Immature natural killer cell (primary cell): ENCODE measurements at places on chromosomes 16 and 17.
A peak's percentile ranks its signal among the peaks of the same experiment; 100 is the strongest.

GRCh38 chr16:56777482-56777881 is 47.6 kb downstream of the NUP93 start:
- no peak for DNase-seq

DNA sequence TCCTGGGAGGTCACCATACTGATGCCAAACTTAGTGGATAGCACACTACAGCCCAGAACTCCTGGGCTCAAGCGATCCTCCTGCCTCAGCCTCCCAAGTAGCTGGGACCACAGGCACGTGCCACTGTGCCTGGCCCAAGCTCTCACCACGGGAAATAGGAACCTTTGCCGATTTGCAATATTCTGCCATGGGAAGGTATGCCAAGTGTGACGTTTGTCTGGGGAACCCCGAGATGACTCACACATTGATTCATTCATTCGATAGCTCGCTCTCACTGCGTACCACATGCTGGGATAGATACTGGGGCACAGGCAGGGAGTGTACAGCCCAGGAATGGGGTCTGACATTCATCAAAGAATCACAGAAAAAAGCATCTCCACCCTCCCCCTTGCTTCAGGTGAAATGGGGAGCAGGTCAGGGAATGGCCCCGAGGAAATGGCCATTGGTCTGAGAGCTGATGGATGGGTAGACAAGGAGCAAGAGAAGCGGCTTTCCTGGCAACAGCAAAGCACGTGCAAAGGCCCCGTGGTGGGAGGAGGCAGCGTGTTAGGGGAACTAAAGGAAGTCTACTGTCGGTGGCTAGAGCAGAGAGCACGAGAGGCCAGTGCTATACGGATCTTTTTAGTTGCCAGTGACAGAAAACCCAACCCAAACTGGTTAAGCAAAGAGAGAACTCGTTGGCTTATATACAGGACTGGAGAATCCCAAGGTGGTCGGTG is 44.1 kb downstream of the DNAH17 start:
- no peak for DNase-seq

- no peak for DNase-seq
These were observed 801.2 kb upstream of the GOT2 start for GRCh38 chr16:59535298-59535697.

GRCh38 chr17:21212826-21213637 is 929 bp downstream of the TMEM11 start:
- no peak for DNase-seq

GRCh38 chr16:287981-288920 is 5.3 kb downstream of the PDIA2 start:
- DNase-seq, result no peak

- DNase-seq, result no peak
These were observed 14.6 kb upstream of the ETV4 start for GRCh38 chr17:43560461-43561427.

GRCh38 chr16:1354815-1355540 is 3.2 kb downstream of the GNPTG start:
- DNase-seq, result no peak

- no peak for DNase-seq
These were observed 20.0 kb downstream of the TUBG1 start for GRCh38 chr17:42629411-42630009.

DNA sequence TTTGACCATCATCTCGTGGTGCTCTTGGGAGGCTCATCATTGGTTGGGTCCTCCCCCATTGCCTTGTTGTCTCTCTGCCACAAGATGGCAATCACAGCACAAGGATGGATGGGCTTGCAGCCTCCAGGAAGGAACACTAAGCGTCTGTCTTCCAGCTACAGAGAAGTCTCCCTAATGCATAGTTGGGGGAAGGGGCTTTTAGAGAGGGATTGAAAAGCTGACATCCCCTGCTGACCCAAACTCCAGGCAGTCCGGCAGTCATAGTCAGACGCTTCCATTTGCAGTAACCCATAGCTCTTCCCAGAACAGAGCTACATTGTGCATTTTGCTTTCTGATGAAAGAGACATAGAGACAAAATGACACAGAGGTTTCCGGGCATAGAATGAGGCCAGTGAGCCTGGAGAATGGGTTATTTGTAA is 111.4 kb downstream of the UTP18 start:
- no peak for DNase-seq

GRCh38 chr17:79330229-79330628 is 255.6 kb downstream of the ENGASE start:
- DNase-seq, result no peak

DNA sequence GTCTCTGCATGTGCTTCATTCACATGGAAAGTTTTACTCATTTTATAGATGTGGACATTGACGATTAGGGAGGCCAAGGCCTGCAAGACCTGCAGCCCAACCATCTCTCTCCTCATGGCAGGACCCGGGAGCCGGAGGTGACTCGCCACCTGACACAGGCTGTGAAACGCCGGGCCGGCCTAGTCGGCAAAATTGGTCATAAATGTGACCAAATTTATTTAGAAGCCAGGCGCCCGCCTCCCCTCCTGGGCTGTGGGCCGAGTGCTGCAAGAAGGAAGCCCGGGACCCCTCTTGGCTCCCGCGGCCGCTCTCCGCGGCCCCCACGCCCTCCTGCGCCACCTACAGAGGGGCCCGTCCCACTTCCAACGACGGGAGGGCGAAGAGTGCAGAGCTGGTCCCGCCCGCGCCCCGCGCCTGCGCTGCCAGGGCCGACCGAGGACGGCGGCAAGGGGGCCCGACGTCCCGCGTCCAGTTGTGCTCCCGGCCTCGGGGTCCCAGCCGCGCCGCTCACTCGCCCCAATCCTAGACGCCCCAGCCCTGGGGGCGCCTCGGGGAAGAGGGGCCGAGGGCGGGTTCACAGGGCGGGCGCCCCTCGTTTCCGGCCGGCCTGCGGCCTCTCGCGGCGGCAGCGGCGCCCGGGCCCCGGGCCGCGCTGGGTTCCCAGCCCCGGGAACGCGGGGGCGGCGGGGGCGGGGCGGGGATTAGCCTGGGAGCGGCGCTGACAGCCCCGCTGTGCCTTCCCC is 47.5 kb downstream of the WNT3 start:
- peak; percentile 28 for DNase-seq

- DNase-seq, result no peak
These were observed 343.0 kb downstream of the SNX29 start for GRCh38 chr16:12319428-12320035.

DNA sequence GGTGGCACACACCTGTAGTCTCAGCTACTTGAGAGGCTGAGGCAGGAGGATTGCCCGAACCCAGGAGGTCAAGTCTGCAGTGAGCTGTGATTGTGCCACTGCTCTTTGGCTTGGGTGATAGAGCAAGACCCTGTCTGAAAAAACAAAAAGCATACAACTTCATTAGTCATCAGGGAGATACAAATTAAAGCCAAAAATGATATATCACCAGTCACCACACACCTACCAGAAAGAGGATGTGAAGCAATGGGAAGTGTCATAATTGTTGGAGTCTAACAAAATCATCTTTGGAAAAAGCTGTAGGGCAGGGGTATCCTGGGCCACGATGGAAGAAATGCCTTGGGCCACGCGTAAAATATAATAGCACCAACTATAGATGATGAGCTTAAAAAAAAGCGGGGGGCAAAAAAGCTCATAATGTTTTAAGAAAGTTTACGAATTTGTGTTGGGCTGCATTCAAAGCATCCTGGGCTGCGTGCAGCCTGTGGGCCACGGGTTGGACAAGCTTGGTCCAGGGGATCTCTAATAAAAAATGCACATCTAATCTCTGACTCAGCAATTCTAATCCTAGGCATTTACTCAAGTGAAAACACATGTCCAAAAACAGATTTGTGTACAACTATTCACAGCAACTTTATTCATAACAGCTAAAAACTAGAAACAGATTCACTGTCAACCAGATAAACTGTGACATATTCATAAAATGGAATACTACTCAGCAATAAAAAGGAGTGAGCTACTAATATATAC is 65.9 kb downstream of the HIC1 start:
- no peak for DNase-seq

DNA sequence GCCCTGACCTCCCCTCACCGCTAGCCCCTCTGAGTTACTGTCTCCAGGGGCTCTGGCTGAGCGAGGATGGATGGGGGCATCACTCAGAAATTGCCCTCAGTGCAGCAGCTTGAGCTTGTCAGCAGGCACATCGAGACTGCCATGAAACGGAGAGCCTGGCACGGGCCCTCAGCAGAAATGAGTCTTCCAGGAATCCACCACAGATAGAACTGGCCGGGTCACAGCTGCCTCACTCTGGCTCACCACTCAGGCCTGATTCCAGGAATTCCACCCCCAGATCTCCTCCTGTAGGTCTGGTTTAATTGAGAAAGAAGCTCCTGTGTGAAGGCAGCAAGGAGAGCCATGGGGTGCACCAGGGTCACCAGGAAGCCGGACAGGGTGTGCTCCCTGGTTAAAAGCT is 85.5 kb downstream of the GSG1L start:
- DNase-seq, result no peak

GRCh38 chr17:58667934-58668597 is 23.8 kb downstream of the TEX14 start:
- DNase-seq, result no peak

GRCh38 chr16:68346892-68347480 is 36.2 kb downstream of the PRMT7 start:
- DNase-seq, result no peak

DNA sequence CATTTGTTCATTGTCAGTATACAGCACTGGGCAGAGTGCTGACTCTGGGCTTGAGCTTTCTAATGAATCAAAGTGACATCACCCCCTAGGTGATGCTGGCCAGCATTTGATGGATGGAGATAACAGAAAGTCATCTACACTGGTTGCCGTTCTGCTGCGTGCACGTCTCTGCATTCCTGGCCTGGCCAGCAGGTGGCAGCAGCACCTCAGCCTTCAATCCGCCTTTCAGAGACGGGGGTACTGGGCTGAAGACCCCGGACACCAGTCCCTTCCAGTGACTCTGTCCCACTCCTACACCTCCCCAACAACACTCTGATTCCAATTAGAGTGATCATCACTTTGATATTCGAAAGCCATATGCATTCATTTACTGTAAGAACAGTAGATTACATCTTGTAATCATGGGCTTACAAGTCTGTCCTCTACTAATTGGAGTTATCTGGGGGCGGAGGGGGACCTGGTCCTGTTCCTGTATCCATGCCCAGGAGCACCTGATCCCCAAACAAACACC is 6.0 kb downstream of the CPSF4L start:
- peak; percentile 23 for DNase-seq

DNA sequence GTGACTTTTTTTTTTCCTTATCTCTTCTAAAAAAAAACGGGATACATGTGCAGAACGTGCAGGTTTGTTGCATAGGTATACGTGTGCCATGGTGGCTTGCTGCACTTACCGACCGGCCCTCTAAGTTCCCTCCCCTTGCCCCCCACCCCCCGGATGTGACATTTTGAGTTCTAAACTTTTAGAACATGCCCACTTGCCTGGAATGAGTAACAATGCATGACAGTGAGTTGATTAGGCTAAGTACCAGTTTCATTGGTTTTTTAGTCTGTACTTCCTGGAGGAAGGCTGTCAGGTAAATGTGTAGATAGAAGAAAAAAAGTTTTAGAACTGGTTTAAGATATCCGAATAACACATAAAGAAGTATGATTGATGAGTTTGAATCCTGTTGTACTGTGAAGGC is 4.0 kb downstream of the BPTF start:
- DNase-seq, result no peak

DNA sequence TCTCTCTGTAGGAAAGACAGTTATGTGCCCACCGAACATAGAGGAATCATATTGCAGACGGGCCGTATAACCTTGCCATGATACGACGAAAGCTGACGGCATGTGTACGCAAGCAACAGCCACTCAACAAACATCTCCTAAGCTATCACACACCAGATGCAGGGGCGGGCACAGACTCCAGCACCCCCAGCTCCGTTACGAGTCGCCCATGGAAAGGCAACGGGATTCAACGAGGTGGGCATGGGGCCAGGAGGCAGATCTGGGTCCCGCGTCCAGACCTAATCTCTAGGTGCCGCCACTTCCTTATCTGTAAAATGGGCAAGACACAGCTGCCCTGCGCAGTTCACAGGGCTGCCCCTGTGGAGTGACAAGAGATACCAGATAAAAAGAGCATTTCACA is 35.6 kb downstream of the ABR start:
- no peak for DNase-seq
